RPMI7951 (cell line): ENCODE measurements at places on chromosomes 1 and 21.

- DNase-seq = no peak
Observed at GRCh38 chr1:228512781-228513198, 25.6 kb downstream of the RNF187 start.

GRCh38 chr1:212489284-212489859 lies 56.7 kb downstream of the NENF start:
- DNase-seq = no peak

GRCh38 chr1:213335084-213335483 lies 284.0 kb downstream of the RPS6KC1 start:
- no peak for DNase-seq

- peak; percentile 88 for DNase-seq
Observed at GRCh38 chr1:205925736-205926135, 17.5 kb downstream of the SLC26A9 start.

DNA sequence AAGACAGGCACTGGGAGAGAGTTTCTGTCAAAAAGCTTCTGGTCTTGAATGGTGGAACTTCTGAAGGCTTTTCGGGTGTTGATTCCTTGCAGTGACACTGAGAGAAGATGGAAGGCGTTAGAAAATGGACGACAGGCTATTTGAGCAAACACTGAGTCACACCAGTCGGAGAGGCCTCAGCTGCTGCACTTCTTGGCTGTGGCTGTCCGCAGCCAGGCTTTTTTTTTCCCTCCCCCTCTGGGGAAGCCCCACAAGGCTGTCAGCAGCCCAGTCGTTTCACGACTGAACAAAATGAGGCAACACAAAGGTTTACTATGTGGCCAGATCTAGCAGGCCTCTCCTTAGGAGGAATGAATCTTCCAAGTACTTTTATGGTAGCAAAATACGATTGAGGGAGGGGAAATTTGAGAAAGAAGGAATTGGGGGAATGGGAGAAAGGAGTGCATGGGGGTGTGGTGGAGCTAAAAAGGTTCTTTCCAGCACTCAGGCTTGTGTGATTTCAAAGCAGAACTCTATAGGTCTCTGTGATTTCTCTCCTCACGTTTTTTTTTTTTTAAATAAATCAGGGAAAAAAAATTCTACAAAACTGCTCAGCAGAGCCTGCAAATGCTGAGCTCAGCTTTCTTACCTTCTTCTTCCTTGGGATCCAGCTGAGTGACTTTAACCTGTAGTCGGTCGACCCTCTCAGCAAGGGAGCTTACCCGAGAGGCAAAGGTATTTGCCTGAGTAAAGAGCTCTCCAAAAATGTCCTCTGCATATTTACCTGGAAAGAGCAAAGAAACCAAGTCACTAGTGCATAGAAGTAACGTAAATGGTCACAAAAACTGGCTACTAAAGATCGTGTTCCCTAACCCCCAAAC lies 26.1 kb downstream of the GPR3 start:
- DNase-seq = peak; percentile 94

- DNase-seq = peak; percentile 65
Observed at GRCh38 chr1:20100632-20101355, 18.5 kb downstream of the PLA2G2D start.
